ENCODE measurements at places on chromosomes 3 and 15.

GRCh38 chr3:9230596-9230995 lies 18.9 kb downstream of the SRGAP3 start:
- DNase-seq = no peak

DNA sequence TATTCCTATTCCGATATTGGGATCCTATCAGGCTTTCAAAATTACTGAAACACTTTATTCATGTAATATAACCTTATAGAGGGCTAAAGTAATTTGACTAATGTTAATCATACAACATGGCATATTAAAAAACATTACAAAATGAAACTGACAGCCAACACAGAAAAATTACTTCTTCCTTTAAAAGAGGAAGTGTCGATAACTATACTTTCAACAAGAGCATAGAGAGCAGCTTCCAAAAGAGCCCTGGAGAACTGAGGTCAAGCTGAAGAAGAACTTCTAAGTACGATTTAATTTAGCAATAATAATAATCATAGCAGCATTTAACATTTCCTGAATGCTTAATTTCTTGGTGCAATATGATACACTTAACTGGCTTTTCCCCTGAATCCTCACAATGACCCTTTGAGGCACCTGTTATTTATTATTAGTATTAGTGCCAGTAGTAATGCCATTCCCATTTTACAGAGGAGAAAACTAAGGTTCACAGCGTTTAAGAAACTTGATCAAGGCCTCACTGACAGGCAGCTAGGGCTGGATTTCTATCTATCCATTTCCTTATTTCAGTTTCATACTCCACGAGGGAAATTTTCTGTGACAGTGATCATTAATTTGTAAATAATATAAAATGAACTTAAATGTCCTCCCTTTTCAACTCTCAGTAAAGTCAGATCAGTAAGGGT lies 181.6 kb downstream of the CFAP20DC start:
- no peak for DNase-seq

DNA sequence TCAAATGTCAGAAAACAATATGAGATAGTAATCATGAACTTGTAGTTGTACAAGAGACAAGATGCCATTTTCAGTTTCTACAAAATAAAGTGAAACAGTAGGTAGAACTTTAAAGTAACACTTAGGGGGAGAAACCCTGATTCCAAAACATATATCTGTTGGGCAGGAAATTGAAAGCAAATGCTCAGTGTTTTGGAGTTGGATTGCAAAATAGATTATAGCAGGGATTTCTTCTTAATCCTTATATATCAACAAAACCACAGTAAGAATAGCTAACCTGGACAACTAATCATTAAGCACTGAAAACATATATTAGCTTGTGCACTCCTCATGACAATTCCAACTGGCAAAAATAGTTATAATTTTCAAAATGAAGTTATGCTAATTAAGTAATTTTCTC lies 46.9 kb downstream of the COMMD2 start:
- no peak for DNase-seq

DNA sequence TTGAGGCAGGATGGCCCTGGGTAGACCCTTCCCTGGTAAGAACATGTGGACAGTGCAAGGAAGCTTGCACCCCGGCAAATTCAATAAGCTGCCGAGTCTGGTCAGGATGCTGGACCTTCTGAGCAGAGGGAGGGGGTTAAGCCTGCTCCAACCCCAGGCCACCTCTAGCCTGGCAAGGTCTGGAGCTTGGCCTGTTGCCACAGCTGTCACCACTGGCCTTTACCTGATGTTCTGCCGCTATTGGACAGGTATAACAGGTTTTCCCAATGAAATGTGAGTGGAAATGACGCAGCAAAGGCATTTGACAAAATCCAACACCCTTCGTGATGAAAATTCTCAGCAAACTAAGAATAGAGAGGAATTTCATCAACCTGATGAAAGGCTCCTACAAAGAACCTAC lies 699 bp upstream of the MESP1 start:
- DNase-seq = no peak

- DNase-seq = no peak
Measured at GRCh38 chr3:185583925-185584324, 2.2 kb upstream of the SENP2 start.

- no peak for DNase-seq
Measured at GRCh38 chr15:50261981-50262380, 3.5 kb downstream of the HDC start.

DNA sequence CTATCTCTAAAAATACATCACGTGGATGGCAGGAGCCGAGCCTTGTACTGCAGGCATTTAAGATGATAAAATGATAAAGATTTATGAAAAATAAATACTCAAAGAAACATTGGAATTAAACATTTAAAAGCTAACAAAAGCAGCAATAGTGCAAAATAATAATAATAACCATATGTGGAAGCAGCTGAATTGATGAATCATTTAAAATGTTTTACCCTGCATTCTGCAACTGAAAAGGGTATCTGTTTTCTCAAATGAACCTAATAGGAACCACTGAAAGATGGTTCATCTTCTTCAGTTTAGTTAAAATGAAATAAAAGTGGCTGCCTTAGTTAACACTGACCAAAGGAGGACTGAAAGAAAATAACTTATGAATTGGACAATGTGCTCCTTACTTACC lies 436.1 kb downstream of the TUSC7 start:
- no peak for DNase-seq

- peak; percentile 86 for DNase-seq
Measured at GRCh38 chr3:58034738-58035523, 26.7 kb downstream of the FLNB start.

DNA sequence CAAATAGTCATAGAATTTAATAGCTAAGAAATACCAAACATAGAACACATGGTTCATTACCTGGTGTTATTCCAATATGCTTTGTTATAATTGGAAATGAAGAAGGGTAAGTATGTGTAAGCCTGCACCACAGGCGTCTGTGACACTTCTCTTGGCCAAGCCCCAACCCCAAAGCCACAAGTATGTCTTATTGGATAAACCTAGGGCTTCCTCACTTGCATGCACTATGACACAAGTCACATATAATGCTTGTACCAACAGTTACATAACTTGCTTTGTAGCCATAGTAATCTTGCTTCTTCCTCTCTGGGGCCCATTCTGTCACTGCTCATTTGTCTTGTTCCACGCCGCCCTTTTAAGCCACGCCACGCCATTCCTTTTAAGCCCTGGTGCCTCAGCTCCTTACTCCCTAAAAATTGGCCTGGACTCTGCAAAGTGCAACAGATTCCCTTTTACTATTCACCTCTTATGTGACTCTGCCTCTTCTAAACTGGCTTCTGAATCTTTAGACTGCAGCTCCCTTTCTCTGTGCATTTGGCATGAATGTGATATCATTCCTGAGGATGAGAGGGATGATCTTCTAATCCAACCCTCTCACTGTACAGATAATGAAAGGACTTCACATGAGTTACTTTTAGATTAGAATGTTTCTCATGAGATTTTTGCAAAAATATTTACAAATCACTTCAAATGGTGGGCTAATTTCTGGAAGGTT lies 48.1 kb upstream of the EPHA3 start:
- no peak for DNase-seq
